ENCODE measurements at places on chromosomes 7 and 10.
A peak's percentile ranks its signal among the peaks of the same experiment; 100 is the strongest.

DNA sequence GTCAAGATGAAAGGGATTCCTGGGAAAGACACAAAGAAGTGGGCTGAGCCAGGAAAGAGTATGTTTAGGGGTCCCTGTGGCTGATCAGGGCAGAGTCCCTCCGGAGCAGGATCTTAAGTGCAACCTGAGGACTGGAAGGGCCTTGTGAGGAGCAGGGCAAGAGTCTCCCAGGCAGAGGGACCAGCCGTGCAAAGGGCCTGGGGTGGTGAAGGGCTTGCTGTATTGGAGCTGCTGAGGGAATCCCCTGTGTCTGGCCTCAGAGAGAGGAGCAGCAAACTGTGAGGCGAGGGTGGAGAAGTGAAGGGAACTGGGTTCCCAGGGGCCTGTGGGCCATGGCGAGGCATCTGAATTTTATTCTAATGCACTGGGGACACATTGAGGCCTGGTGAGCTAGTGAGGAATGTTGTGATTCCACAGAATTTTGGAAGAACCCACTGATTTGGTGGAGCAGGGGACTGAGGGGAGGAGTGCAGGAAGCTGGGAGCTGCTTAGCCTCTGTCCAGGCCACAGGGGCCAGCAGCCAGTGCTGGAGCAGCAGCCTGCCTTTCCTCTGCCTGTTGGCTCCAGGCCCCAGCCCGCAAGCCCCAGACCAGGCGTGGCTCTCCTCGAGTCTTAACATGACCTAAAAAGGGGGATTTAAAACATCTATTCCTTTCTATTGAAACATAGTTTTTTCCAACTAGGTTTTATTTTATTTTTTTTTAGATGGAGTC lies 138.4 kb upstream of the IGFBP3 start:
- no peak for DNase-seq

- peak; percentile 85 for DNase-seq
Observed at GRCh38 chr7:71733107-71733870, 601.3 kb downstream of the GALNT17 start.

DNA sequence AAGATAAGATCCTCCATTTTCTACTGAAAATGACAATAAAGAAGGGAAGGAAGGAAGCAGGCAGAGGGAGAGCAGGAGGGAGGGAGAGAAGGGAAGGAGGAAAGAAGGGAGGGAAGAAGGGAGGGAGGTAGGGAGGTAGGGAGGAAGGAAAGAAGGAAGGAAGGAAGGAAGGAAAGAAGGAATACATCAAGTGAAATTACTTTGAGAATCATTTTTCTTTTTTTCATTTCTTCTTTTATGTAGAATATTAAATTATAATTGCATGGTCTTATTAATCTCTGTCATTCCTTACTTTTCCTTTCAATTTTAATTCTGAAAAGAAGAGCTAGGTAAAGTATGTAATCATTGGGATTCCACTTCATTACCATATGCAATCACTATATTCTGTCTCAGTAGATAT lies 97.8 kb downstream of the PLXDC2 start:
- no peak for DNase-seq

DNA sequence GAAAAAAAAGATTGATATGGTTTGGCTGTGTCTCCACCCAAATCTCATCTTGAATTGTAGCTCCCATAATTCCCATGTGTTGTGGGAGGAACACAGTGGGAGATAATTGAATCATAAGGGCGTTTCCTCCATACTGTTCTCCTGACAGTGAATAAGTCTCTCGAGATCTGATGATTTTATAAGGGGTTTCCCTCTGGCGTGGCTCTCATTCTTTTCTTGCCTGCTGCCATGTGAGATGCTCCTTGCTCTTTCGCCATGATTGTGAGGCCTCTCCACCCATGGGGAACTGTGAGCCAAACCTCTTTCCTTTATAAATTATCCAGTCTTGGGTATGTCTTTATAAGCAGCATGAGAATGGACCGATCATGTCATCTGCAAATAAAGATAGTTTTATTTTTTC lies 29.4 kb upstream of the MAP3K8 start:
- peak; percentile 57 for DNase-seq

DNA sequence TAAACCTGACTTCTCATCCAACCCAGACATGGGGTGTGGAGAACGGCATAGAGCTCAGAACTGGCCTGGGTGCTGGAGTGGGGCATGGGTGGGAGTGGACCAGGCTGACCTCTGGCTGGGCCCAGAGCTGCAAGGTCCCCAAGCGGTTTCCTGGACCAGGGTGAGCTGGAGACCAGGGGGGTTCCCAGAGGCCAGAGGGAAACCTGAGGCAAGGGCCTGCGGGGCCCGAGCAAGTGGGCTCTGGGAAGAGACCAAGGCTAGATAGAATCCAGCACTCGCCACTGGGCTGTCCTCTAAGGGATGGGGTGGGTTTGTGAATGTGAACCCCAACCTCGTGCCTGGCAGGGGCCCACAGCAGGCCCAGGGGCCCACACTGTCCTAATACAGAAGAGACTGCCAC lies 39.4 kb upstream of the RET start:
- DNase-seq = no peak

DNA sequence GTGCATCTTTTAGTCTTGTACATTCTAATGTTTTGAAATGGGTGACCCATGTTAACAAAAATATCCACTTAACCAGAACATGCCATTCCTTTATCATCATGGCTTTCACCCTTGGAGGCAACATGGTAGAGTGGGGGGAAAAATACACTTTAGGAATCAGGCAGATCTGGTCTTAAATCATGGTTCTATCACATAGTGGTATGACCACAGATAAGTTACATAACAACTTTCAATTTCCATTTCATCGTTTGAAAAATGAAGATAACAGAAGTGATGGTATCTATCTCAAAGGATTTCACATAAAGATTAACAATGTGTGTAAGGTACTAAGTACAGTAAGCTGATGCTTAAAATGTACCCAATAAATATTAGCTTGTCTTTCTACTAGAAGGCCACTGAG lies 19.0 kb downstream of the TMEM168 start:
- DNase-seq = no peak

GRCh38 chr10:70549351-70549961 lies 53.1 kb downstream of the PRF1 start:
- DNase-seq = no peak

GRCh38 chr7:12719981-12720865 lies 32.8 kb downstream of the ARL4A start:
- peak; percentile 81 for DNase-seq

GRCh38 chr7:24755541-24756407 lies 1.5 kb downstream of the GSDME start:
- DNase-seq = peak; percentile 55

GRCh38 chr7:96061009-96061408 lies 260.9 kb downstream of the SLC25A13 start:
- no peak for DNase-seq

- peak; percentile 8 for DNase-seq
Observed at GRCh38 chr10:99276848-99277486, 41.3 kb upstream of the HPSE2 start.

GRCh38 chr7:69883399-69883891 lies 285.2 kb downstream of the AUTS2 start:
- no peak for DNase-seq

DNA sequence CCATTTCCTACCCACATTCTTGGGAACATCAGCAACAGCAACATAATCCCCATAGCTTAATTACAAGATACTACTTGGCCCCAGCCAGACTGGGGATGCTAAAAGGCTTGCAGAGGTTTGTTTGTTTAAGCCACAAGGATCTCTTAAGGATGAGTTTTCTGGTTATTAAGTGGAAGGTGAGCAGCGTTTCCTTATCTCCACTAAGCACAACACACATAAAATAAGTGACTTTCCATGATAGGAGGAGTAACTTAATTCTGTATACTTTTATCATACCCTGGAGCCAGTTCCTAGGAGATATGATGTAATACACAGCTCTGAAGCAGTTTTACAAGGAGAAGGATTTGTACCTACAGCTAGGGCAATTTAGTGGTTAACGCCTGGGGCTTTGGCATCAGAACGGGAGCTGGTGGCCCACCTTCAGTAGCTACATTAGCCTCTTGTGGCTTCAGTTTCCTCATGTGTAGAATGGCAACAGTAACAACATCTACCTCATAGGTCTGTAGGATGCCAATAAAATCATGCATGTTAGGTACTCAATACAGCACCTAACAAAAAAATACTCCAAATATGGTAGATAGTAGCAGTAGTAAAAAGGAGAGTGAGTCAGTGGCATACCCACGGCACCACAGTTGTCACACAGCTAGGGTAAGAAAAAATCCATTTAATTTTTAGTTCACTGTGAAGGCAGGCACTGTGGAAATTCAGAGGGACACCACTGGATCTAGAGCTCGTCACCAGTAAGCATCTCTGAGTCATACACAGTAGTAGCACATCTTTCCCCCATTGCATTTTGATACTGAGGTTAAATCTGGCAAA lies 55.2 kb downstream of the DOCK4 start:
- DNase-seq = peak; percentile 52

GRCh38 chr7:150784954-150785353 lies 15.2 kb downstream of the TMEM176B start:
- peak; percentile 67 for DNase-seq

DNA sequence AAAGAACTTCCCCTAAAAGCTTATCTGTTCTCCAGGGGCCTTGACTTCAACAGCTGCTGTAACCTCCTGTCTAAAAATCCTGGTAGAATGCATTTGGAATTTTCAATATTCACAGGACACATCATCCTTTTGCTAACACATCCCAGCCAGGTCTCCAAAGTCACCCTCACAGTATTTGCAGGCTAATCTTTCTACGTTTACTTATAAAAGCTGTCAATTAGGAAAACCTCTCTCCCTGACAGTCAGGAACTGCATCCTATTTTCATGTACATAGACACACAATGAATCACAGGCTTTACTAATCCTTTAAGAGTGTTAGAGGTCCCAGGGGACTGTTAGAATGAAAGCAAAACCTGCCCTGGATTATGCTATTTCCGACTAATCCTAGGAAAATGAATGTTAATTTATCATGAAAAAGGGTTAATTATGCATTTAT lies 102.2 kb downstream of the GFRA1 start:
- no peak for DNase-seq

DNA sequence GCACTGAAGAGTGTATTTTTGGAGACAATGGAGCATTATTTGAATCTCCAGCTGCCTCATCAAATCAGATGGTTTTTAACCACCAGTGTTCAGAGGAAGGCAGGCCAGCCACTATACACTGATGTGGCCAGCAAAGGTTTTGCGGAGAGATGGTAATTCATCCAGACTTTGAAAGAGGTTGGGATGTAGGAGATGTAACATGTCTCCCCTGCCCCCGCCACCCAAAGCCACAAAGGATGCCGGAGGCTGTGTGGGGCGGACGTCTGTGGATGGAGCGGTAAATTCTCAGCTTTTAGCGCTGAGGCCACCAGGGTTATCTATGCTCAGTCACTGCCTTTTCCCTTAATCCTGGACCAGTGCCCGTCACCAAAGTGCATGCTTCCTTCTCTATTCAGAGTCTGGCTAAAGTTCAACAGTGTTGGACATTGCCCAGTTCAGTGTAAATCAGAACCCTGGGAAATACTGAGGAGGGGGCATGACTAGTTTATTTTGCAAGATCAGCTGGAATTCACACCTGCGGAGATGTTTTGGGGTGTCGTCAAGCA lies 3.7 kb upstream of the TRIP6 start:
- DNase-seq = no peak

DNA sequence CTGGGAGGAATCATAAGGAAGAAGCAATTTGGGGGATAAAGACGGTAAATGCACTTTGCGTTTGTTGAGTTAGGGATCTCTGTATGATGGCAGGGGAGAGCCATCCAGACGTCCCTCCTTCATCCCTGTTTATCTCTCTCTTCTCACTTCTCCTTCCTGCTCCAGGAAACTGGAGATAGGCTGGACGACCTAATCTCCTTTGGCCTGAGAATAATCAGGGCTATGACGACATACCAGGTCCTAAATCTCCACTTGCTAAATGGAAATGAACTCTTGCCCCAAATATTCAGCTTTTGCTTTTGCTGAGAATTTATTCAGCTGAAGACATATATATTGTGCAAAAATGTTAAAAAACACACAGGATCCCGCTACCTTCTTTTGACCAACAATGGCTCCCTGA lies 182.9 kb upstream of the INHBA start:
- no peak for DNase-seq

GRCh38 chr7:2525658-2526630 lies 6.4 kb downstream of the LFNG start:
- peak; percentile 45 for DNase-seq

DNA sequence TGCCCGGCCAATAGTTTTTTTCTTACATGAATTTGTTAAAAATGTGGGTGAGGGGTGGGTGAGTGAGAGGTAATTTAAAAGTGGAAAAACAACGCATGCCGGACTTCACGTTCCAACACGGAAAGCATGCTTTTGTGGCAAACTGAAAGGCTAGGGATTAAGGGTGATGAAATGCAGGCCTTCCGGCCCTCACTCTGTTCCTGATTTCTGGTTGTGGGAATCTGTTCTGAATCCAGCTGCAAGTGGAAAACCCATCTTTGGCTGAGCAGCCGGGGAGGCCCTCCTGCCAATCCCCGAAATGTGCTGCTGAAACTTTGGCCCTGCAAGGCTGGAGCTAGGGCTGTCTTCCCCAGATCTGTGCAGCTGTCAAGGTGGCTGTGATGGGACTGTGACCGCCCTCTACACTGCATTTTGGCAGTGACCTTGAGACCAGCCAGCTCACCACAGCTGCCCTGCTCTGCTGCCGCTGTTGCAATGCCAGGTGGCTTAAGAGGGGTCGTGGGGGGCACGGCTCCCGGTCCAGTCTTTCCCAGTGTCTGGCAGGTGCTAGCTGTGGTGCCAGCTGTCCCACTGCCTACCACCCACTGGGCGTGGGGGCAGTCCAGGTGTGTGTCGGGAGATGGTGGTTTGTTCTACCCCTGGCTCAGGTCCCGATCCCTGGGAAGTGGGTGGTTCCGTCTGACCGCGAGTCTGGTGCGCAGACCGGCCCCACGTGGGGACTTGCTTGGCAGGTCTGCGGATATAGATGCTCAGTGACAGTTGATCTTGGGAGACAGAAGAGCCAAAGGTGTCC lies 39.0 kb downstream of the TET1 start:
- no peak for DNase-seq
